MM.1S (cell line): ENCODE measurements at places on chromosomes 5 and 9.
A peak's percentile ranks its signal among the peaks of the same experiment; 100 is the strongest.

GRCh38 chr5:174045470-174046025 is at the start of gene NSG2:
Gene NSG2, plus strand, starts transcription at chr5:174045706. Its CDS starts 1,050 bp downstream, at chr5:174046756.
- no peak within 1 kb of the TSS for H3K4me3 ChIP-seq
- no peaks in the 10 kb centered on the region for H3K27me3 ChIP-seq
- DNase-seq: peak; percentile 96

DNA sequence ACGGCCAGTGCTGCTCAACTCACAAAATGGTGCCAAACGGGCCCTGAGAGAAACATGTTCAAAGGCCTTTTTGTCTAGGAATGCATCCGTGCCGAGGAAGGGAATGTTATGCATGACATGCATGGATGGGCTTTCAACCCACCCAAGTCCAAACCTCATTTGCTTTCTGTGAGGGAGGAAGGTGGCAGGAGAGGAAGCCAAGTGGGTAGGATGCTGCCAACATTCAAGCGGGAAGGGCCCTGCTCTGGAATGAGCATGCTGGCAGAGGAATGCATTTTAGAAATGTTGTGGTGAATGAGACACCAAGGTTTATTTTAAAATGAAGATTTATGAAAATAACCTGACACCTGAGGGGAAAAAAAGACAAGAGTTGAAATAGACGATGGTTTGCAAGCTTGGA is 479.1 kb downstream of the CCDC171 start:
- no peaks in the 10 kb centered on the region for H3K27me3 ChIP-seq
- H3K4me1 ChIP-seq: no peaks in the 10 kb centered on the region
- H3K36me3 ChIP-seq: no peaks in the 10 kb centered on the region
- H3K27ac ChIP-seq: no peak overlapping the region
- DNase-seq: no peak

- no peaks in the 10 kb centered on the region for H3K36me3 ChIP-seq
- no peak for DNase-seq
- no peaks in the 10 kb centered on the region for H3K4me1 ChIP-seq
Measured at GRCh38 chr5:157941616-157942015, 82.7 kb upstream of the CLINT1 start.

DNA sequence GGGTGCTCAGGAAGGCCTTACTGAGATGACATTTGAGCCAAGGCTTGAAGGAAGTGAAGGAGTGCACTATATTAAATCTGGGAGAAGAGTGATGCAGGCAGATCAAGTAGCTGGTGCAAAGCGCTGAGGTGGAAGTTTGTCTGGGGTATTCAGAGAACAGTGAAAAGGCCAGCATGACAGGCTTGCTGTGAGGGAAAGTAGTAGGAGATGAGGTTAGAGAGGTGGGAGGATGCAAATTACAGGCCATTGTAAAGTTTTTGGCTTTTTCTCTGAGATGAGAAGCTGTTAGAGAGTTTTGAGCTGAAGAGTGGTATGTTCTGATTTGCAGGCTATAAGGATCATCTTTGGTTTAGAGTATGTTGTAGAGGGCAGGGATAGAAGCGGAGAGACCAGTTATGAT is 80.8 kb upstream of the GRHPR start:
- H3K36me3 ChIP-seq: no peaks in the 10 kb centered on the region
- no peak overlapping the region for H3K4me3 ChIP-seq
- no peak overlapping the region for H3K27ac ChIP-seq
- no peak for DNase-seq
- H3K27me3 ChIP-seq: no peaks in the 10 kb centered on the region
- no peaks in the 10 kb centered on the region for H3K4me1 ChIP-seq

GRCh38 chr5:153775923-153776322 is 262.8 kb downstream of the FAM114A2 start:
- DNase-seq: no peak
- H3K36me3 ChIP-seq: no peaks in the 10 kb centered on the region
- H3K4me1 ChIP-seq: no peaks in the 10 kb centered on the region
- H3K27ac ChIP-seq: no peak overlapping the region

DNA sequence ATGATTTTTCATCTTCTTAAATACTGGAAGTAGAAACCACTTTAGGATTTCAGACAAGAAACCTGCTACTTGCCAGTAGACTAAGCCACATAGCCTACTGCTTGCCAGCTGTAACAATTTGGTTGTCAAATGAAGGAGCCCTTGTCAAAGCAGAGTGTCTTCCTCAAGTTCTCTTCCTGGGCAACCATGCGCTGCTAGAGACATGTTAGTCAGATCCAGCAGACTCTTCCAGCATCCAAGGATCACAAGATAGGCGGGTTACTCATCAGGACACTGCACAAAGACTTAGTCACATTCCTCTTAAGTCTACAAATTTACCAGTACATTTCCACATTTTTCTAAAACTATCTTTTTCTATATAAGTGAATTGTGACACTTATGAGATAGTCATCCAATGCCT is 24.4 kb downstream of the SKIC3 start:
- H3K4me3 ChIP-seq: no peak overlapping the region
- no peak for DNase-seq
- no peaks in the 10 kb centered on the region for H3K27me3 ChIP-seq
- no peaks in the 10 kb centered on the region; the same call in 1 of the 2 replicates for H3K36me3 ChIP-seq

DNA sequence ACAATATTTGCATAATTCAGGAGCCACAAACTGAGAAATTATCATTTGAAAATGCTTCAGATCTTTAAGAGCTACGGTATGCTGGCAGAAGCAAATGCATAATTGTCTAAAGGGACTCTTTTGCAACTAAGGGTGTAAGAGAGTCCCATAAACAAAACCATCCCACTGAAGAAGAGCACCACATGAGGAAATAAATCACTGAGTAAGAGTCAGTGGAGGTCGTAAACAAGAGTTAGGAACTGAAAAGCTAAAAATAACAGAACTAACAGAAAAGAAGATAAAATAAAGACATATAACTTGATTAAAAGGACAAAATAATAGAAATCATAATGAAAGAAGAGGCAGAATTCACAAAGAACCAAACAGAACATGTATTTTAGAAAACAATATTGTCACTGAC is 3.5 kb upstream of the SMC2 start:
- H3K36me3 ChIP-seq: no peaks in the 10 kb centered on the region
- peaks cover 8% of the 10 kb centered on the region for H3K4me1 ChIP-seq
- no peak overlapping the region for H3K27ac ChIP-seq
- no peak for DNase-seq

GRCh38 chr9:82543726-82544125 is 519.2 kb downstream of the RASEF start:
- H3K4me1 ChIP-seq: no peaks in the 10 kb centered on the region
- no peaks in the 10 kb centered on the region for H3K27me3 ChIP-seq
- no peak for DNase-seq
- H3K36me3 ChIP-seq: no peaks in the 10 kb centered on the region
- H3K27ac ChIP-seq: no peak overlapping the region
- H3K4me3 ChIP-seq: no peak overlapping the region

DNA sequence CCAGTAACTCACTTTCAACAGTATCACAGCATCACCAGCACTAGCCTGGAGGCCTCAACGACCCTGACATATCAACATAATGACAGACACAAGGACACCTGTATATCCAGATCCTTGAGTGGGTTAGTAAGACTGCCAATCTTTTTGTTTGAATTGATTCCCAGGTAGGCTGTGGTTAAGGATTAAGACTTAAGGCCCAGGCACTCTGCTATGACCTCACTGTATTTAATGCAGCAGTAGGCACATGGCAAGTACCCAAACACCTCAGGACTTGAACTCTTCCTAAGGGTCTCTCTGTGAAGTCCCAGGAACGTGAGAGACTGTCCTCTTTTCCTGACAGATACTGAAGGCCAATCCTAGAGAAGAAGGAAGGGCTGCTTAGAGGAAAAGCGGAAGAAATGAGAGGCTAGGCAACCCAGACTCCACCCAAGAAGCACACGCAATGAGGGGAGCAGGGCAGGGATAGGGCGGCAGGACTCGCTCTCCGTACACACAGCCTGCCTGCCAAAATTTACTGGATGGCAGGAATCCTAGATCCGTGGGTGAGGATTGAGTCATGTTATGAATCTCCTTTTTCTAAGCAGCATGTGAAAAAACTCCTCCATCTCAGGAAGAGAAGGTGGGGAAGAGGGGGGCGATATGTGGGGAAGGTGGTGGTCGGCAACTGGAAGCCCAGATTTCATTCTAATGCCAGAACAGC is 93.4 kb downstream of the SIL1 start:
- no peak for DNase-seq
- H3K36me3 ChIP-seq: no peaks in the 10 kb centered on the region
- peaks cover 5% of the 10 kb centered on the region; the same call in 1 of the 2 replicates for H3K4me1 ChIP-seq
- H3K27ac ChIP-seq: no peak overlapping the region

DNA sequence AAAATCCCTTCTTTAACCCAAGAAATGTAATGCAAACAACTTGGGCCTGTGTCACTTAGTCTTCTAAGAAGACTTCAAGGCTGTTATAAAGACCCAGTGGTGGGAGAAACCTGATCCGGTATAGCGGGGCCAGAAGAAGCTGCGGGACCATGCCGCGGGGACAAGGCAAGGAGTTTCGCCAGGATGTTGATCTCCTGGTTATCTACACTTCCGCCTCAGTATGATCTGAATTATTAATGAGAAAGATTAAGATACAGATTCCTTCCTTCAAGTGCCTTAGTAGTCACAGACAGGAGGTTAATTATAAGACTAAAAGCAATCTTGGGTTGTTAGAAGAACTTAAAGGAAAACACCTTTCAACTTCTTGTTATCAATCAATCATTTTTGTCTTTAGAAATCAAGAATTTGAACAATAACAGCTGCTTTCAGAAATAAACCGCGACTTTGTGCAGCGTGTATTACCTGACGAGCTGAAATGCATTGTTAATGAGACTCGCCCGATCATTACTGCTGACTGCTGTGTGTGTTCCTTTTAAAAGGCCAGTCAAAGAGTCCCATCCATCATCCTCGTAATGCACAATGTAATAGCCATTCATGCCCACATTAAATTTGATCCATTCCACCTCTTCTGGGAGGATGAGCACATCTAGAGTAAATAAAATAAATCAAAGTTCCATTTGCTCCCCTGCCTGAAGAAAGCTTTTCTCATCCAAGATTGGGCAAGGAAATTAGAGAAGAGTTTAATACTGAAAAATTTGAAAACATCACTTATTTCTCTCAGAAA is 22.2 kb downstream of the ERAP1 start:
- no peak overlapping the region for H3K4me3 ChIP-seq
- no peak overlapping the region for H3K27ac ChIP-seq
- no peak for DNase-seq
- H3K4me1 ChIP-seq: no peaks in the 10 kb centered on the region
- no peaks in the 10 kb centered on the region for H3K27me3 ChIP-seq
